Stimulated activated CD4-positive, alpha-beta T cell treated with anti-CD3 and anti-CD28 coated beads, Interleukin-12 subunit alpha, Interleukin-12 subunit beta, amount 100 ng/mL, for 24 hours (primary cell): ENCODE measurements at places on chromosomes 12 and 14.
A peak's percentile ranks its signal among the peaks of the same experiment; 100 is the strongest.

DNA sequence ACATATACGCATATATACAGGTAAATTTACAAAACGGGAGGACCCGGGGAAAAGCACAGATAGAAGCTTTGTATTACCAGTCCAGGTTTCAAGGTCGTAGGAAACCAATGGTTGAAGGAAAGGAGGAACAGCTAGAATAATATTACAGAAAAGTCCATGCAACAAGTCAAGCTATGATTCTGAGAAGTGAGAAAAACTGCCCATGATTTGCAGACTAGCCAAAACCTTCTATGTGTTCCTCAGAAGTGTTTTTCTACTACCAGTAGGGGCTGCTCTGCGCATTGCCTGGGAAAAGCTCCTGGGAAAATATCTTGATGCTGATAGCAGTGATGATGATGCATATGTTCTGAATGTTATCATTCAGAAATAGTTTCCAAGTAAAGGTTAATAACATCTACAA, 2.2 kb downstream of the PDZRN4 start:
- DNase-seq: no peak

DNA sequence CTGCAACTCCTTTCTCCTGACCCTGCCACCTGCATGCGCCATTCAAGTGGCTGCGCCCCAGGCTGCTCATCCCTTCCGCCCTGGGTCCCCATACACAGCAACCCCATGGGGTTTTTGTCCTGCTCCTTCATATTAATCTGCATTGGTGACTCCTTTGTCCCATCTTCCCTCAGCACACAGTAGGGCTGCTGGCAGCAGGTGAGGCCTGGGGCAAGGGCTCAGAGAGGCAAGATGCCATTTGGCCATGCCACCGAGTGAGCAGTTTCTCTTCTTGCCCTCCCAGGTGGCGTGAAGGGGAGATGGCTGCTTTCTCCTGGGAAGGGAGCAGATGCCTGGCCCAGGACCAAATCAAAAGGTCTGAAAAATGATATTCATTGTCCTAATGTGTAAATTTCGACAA, 9.1 kb downstream of the RTL1 start:
- no peak for DNase-seq

DNA sequence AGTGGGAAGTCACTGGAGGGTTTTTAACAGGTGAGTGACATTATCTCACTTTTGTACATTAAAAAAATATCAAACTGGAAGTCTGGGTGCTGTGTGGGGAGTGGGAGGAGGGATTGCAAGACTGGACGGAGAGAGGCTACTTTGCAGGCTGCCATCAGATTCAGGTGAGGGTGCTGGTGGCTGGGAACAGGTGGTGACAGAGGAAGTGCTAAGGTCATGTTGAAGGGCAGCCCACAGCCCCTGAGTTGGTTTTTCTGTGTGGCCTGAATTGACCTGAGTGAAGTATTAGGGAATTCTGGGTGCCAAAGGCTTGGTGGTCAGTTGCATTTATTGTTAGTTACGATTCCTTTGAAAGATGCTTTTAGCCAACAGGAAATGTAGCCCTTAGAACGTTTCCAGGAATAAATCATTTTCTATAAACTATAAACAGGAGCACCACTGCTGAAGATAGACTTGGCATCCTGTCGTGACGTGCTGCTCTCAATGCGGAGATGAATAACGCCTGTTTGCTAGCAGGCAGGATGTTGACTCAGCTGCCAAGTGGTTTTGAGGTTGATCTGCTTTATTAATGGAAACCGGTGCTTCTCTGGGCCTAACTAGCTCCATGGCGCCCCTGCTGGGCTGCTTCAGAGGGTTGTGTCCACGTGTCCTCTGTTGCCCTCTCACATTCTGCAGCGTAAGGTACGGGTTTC, 707.5 kb upstream of the TMEM132C start:
- peak; percentile 49 for DNase-seq

- no peak for DNase-seq
Measured at GRCh38 chr14:104689881-104690711, 678 bp downstream of the INF2 start.

GRCh38 chr12:89525305-89525823, 483 bp downstream of the POC1B start:
- peak; percentile 10 for DNase-seq

DNA sequence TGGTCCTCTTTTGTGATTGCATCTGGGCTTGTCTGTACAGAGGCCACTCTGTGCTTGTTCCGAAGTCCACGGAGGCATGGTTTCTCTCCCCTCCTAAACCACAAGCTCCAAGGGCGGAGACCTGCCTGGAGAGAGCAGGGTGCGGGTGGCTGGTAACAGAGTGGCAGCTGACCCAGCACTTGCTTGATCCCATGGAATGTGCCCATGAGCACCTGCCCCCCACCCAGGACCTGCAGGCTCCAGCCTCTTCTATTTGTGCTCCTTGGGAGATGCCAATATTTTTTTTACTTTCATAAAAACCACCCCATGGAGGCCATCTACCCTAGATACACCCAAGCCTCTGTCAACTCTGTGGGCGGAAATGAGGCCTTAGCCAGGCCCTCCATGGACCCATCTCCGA, 104.7 kb downstream of the PRMT8 start:
- DNase-seq: no peak
